ENCODE measurements at places on chromosomes 13 and 19. TPM values are rescaled to one million over a fixed set of nuclear protein-coding genes. Genes with fewer than 3 reads are reported as not detected.

The ZNF471 gene
- total RNA-seq = 1.5 TPM

The KANK2 gene
- total RNA-seq = 35.1 TPM

The TSSK6 gene
- total RNA-seq = 4.7 TPM

The KIR3DL1 gene
- total RNA-seq = not detected

- DNase-seq = no peak
- peaks cover 69% of the 10 kb centered on the region for H3K27me3 ChIP-seq
- no peak overlapping the region for H3K27ac ChIP-seq
- H3K4me1 ChIP-seq = peaks cover 8% of the 10 kb centered on the region
- H3K4me3 ChIP-seq = no peak overlapping the region
- no peaks in the 10 kb centered on the region for H3K36me3 ChIP-seq
Measured at GRCh38 chr19:7784856-7785255, 21.8 kb downstream of the CLEC4M start.

- no peak overlapping the region for H3K27ac ChIP-seq
- H3K36me3 ChIP-seq = peaks cover 14% of the 10 kb centered on the region
- no peak for DNase-seq
- H3K4me1 ChIP-seq = peaks cover 11% of the 10 kb centered on the region
- no peaks in the 10 kb centered on the region for H3K27me3 ChIP-seq
Measured at GRCh38 chr13:113604186-113604585, 19.6 kb downstream of the TFDP1 start.

DNA sequence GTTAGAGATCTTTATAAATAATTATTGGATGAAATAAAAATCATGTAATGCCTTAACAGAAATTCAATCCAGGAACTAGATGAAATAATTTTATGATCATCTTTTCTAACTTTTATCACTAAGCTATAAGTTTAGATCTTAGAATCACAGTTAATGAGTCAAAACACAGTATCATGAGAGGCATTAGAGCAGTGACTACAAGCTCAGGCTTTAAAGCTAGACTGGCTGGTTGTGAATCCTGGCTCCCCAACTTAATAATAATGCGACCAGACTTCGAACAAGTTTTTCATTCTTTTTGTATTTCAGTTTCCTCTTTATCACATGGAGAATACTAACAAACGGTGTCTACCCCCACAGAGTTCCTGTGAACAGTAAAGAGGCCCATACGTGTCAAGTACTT, 108.6 kb downstream of the MYCBP2 start:
- H3K27ac ChIP-seq = no peak overlapping the region
- no peak for DNase-seq
- peaks cover 24% of the 10 kb centered on the region for H3K36me3 ChIP-seq
- no peaks in the 10 kb centered on the region for H3K4me1 ChIP-seq
- H3K4me3 ChIP-seq = no peak overlapping the region
- no peaks in the 10 kb centered on the region for H3K27me3 ChIP-seq

- no peak overlapping the region for H3K4me3 ChIP-seq
- no peaks in the 10 kb centered on the region for H3K4me1 ChIP-seq
- no peak overlapping the region for H3K27ac ChIP-seq
- no peak for DNase-seq
- no peaks in the 10 kb centered on the region for H3K27me3 ChIP-seq
- H3K36me3 ChIP-seq = no peaks in the 10 kb centered on the region
Measured at GRCh38 chr19:6402837-6403608, 10.1 kb upstream of the GTF2F1 start.

GRCh38 chr19:32330213-32330857, 15.1 kb upstream of the ZNF507 start:
- no peaks in the 10 kb centered on the region for H3K27me3 ChIP-seq
- H3K4me3 ChIP-seq = no peak overlapping the region
- H3K36me3 ChIP-seq = no peaks in the 10 kb centered on the region
- H3K27ac ChIP-seq = no peak overlapping the region

DNA sequence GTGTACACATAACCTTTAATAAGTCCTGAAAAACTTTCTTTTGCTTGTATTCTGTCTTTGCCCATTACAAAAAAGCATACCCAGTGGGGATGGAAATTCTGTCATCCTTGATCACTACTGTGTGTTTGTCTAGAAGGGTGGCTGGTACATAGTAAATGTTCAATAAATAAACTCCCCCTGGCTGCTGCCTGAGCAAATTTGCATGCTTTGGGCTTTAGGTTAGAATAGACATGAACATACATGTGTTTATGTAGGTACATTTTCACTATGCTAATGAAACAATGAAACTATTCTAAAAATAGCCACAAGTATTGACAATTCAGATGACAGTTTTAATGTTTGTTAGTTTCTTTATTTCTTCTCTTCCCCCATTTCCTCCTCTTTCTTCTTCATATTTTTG, 36.1 kb downstream of the TNFSF13B start:
- no peaks in the 10 kb centered on the region for H3K4me1 ChIP-seq
- no peaks in the 10 kb centered on the region for H3K36me3 ChIP-seq
- no peak overlapping the region for H3K27ac ChIP-seq
- H3K4me3 ChIP-seq = no peak overlapping the region
- no peaks in the 10 kb centered on the region for H3K27me3 ChIP-seq
- DNase-seq = no peak

GRCh38 chr13:96982672-96983071, 11.6 kb downstream of the OXGR1 start:
- H3K27ac ChIP-seq = no peak overlapping the region
- H3K4me3 ChIP-seq = no peak overlapping the region
- H3K4me1 ChIP-seq = peaks cover 12% of the 10 kb centered on the region
- H3K36me3 ChIP-seq = no peaks in the 10 kb centered on the region
- no peaks in the 10 kb centered on the region for H3K27me3 ChIP-seq

DNA sequence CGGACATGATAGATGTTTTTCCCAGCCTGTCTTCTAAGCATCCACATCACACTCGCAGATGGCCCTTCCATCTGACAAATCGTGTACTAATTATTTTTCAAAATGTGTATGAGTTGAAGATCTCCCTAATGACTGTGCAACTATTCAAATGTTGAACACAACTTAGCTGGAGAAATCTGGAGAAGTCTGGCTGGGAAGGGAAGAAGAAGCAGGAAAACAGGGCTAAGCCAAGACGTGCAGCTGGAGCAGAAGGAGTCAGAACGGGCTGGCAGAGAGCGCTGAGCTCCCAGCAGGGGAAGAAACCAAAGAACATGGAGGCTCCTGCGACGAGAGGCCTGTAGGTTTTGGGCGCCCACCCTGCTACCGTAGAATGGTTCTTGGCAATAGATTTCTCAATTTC, 13.2 kb upstream of the LATS2 start:
- H3K4me1 ChIP-seq = peaks cover 36% of the 10 kb centered on the region
- peak overlapping the region; percentile 70 for H3K4me3 ChIP-seq
- peaks cover 6% of the 10 kb centered on the region for H3K27me3 ChIP-seq

GRCh38 chr19:55866521-55866920, 30.2 kb downstream of the NLRP4 start:
- peaks cover 71% of the 10 kb centered on the region for H3K36me3 ChIP-seq
- H3K27ac ChIP-seq = no peak overlapping the region
- no peak overlapping the region for H3K4me3 ChIP-seq
- H3K27me3 ChIP-seq = peaks cover 15% of the 10 kb centered on the region

- H3K36me3 ChIP-seq = peaks cover 47% of the 10 kb centered on the region
- H3K27me3 ChIP-seq = no peaks in the 10 kb centered on the region
- H3K4me1 ChIP-seq = peaks cover 15% of the 10 kb centered on the region
- peak overlapping the region; percentile 95 for H3K27ac ChIP-seq
- DNase-seq = peak; percentile 59
- peak overlapping the region; percentile 14 for H3K4me3 ChIP-seq
Measured at GRCh38 chr19:17159466-17160393, 55.4 kb upstream of the USE1 start.

All from WTC11 (cell line).